ENCODE measurements at places on chromosomes 11 and 22.

DNA sequence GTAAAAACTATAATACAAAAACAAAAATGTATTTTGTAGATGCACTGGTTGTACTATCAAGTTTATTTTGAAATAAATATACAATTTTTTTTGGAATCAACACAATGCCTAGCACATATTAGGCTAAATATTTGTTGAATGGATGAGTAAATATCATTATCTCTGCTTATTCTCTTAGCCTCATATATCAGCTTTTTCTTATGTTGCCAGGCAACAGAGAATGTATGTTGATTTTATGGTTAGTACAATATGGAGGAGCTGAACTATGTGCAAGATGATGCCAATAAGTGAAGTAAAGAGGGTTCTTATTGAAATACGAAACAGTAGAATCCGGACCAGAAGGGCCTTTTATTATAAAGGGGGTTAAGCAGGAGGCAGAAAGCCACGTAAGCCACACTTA is 94.9 kb downstream of the FAR1 start:
- DNase-seq, result no peak

- no peak for DNase-seq
These were observed 17.7 kb downstream of the CTNND1 start for GRCh38 chr11:57779276-57779675.

DNA sequence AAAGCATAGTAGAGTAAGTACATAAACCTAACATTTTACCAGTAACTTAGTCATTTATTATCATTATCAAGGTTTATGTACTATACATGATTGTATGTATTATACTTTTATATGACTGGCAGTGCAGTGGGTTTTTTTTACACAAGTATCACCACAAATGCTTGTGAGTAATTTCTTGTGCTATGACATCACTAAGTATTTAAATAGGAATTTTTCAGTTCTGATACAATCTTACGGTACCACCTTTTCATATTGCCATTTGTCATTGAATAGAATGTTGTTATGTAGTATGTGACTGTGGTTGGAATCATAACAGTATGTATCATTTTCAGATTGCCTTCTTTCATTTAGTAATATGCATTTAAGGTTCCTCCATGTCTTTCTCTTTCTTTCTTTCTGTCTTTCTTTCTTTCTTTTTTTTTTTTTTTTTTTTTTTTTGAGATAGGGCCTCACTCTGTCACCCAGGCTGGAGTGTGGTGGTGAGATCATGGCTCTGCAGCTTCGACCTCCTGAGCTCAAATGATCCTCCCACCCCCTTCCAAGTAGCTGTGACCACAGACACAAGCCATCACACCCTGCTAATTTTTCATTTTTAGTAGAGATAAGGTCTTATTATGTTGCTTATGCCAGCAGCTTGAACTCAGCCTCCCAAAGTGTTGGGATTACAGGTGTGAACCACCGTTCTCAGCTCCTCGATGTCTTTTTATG is 18.6 kb downstream of the ATM start:
- DNase-seq, result no peak

DNA sequence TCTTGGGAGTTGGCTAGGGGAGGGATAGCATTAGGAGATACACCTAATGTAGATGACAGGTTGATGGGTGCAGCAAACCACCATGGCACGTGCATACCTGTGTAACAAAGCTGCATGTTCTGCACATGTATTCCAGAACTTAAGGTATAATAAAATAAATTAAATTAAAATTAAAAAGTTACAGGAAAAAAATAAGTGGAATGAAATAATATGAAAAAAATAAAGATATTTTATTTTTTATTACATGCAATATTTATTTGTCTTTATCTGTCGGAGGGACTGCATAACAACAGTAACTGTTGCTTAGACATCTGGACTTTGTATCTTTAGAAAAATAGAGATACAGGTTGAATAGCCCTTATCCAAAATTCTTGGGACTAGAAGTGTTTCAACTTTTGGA is 597.4 kb upstream of the CCDC179 start:
- no peak for DNase-seq

GRCh38 chr11:105137286-105137685 is 2.3 kb downstream of the CARD18 start:
- DNase-seq, result no peak

DNA sequence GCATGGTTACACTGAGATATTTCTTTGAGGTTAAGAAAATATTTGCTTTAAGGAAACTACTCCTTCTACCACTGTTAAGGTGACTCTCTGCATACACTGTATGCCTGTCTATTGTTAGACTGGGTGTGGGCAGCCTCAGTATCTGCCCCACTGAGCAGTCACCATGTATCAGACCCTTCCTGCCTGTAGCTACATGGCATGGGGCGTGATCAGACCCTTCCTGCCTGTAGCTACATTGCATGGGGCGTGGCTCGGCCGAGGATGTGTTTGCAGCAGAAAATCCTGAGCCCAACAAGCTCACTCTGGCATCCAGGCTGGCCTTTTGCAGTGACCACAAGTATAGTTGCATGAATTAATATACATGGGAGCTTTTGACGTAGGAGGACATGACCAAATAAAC is 669.4 kb downstream of the OPCML start:
- no peak for DNase-seq

DNA sequence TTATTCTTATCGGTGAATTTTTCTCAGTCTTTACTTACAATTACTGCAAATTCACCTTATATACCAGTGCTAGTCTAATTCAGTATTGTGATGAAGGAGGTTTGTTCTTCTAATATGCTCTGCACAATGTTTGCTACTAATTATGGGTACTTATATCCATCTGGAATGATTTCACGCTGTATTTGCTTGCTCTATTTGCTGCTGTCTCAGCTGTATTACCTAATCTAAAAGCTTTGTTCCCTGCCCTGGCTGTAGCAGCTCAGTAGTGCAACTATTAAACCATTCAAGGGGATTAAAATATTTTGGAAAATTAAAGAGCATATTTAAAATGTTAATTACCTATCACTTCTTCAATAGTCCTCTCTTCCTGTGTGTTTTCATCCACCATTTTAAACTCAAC is 375.3 kb downstream of the LUZP2 start:
- no peak for DNase-seq

GRCh38 chr11:75428989-75429640 is 3.9 kb downstream of the KLHL35 start:
- DNase-seq, result no peak

GRCh38 chr11:16421826-16422225 is 65.5 kb upstream of the SOX6 start:
- DNase-seq, result no peak

DNA sequence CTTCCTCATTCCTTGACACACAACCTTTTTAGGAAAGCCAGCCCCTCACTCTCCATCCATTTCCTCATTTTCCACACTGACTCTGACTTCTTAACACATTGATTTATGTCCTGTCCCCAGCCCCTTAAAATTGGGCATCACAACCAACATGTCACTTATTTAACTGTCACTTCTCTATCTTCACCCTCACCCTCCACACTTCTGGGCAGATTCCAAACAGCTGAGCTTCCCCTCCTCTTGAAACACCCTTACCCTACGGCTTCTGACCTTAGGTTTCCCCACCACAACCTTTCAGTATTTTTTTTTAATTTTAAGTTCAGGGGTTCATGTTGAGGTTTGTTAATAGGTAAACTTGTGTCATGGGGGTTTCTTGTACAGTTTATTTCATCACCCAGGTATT is 696.3 kb downstream of the DLG2 start:
- no peak for DNase-seq

DNA sequence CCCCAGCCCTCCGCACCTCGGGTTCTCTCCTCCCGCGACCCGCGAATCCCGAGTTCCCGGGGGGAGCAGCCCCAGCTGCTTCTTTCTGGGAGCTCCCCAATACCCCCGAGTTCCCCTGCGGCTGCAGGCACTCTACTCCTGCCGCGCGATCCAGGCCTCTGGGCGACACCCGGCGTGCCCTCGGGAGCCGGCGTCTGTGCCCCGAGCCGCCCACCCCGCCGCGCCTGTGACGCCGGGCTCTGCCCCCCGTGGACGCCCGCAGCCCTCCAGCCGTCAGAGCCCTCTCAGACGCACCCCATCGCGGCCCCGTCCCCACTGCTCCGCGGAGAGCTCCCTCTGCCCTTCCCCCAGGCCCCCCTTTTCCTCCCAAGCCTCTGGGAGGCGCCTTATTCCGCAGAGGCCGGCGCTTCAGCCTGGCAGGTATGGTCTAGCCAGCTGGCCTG is 422 bp downstream of the GLB1L2 start:
- DNase-seq, result peak; percentile 7

DNA sequence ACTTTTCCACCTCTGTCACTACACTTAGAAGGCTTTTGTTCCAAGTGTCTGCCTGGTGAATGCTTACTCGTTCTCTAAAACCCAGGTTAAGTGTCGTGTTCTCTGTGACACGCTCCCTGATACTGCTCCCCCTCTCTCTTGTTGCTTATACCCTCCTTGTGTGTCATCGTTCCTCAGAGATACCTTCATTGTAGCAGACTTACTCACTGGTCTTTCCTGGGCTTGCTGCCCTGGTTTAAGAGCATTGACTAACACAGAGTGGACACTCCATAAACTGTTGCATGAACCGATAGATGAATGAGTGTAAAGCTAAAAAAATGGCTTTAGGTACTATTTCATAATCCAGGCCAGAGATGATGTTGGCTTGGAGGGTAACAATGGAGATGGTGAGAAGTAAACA is 171.3 kb downstream of the GRIK4 start:
- DNase-seq, result no peak

DNA sequence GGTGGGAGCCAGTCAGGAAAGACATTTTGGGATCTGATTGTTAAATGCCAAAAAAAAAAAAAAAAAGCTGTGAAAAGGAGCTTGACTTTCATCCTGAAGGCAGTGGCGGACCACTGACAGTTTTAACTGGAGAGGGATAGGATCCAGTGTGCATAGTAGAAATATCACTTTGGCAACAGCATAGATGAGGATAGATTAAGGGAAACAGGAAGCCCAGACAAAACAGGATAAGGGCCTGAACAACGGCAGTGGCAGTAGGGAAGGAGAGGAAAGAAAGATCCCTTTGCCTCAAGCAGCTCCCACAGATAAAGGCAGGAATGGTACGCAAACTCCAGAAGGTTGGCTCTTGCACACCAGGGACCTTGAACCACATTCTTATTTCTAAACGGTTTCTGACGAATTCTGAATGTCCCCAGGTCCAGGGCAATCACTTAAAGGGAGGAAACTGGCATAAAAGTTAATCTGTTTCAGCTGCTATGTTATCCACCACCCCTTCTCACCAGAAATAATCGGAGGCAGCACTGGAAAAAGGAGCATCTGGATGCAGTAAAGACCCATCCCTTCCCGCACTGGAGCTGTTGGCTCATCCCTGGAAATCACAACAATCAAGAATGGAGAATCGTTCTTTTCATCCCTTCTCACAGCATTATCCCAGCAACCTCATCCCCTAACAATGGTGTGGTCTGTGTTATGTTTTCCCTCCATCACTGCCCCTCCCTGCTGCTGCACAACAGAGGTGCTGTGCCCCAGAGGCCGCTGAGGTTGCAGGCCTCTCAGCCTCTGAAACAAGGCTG is 99.1 kb downstream of the GAB2 start:
- no peak for DNase-seq

DNA sequence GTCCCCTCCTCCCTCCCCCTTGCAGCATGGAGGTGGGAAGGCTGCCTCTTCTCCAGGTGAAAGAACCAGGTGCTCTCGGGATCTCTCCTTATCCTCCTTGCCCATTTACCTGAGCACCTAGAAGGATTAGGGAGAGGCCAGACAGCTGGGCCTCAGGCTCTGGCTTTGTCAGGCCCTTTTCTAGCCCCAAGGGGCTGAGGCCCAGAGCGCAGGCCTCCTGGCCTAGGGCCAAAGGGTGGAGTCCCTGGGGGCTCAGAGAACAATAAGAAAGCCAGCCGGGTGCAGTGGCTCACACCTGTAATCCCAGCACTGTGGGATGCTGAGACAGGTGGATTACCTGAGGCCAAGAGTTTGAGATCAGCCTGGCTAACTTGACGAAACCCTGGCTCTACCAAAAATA is 5.4 kb upstream of the TTLL1 start:
- no peak for DNase-seq
